Stimulated activated CD8-positive, alpha-beta memory T cell treated with anti-CD3 and anti-CD28 coated beads, Interleukin-12 subunit alpha, Interleukin-12 subunit beta, amount 100 ng/mL, for 4 hours (primary cell): ENCODE measurements at places on chromosomes 4 and X.

DNA sequence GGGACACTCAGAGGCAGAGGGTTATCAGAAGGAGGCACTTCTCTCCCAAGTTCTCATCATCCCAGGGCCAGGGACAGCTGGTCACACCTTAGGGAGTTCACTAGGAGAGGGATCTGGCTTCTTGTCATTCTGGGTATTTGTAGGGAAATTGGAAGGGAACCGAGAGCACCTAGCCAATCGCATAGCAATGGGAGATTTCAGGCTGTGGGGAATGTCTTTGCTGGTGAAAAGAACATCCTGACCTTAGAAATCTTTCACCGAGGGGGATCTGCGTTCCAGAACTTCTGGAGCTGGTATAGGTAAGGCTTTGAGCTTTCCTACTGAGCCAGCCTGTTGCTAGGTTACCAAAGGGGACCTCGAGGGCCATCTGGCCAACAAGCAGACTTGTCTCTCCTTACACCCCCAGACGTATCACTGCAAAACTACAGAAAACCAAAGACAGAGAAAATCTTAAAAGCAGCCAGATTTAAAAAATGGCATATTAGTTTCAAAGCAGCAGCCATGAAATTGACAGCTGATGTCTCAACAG is 6.8 kb downstream of the HTT-AS start:
- DNase-seq = no peak

DNA sequence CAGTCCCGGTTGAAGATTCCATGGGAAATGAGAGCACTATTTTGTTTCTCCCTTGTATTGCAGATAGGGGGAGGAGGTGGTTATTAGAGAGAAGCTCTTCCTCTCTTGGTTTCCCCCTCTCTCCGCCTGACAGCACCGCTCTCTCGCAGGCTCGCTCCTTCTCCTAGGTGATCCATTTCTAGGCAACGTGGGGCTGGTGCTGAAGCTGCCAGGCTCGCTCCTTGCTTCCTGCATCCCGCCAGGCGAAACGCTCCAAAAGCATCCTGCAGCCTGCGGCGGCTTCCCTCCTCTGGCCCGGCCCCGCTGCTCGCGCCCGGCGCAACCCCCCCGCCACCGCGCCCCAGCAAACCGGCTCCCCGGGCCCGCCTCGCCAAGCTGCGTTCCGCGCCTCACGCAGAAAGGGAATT is at the start of gene GRID2:
TSS of gene GRID2 (plus strand) at position 346 of the 407 bp plus-strand sequence.
- DNase-seq = no peak

DNA sequence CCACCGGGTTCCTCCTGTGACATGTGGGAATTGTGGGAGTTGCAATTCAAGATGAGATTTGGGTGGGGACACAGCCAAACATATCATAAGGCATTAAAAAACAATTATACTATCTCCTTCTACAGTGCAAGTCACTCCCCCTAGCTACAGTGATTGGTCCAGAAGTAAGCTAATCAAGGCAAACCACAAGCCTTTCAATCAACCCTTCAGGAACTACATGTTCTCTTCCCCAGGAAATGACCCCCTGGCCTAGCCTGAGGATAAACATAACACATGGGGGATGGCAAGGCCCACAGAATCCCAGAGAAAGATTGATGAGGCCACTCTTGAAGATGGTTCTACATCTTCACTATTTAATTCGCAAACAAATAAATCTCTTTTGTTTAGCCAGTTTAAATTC is 25.2 kb upstream of the FAM241A start:
- DNase-seq = no peak

DNA sequence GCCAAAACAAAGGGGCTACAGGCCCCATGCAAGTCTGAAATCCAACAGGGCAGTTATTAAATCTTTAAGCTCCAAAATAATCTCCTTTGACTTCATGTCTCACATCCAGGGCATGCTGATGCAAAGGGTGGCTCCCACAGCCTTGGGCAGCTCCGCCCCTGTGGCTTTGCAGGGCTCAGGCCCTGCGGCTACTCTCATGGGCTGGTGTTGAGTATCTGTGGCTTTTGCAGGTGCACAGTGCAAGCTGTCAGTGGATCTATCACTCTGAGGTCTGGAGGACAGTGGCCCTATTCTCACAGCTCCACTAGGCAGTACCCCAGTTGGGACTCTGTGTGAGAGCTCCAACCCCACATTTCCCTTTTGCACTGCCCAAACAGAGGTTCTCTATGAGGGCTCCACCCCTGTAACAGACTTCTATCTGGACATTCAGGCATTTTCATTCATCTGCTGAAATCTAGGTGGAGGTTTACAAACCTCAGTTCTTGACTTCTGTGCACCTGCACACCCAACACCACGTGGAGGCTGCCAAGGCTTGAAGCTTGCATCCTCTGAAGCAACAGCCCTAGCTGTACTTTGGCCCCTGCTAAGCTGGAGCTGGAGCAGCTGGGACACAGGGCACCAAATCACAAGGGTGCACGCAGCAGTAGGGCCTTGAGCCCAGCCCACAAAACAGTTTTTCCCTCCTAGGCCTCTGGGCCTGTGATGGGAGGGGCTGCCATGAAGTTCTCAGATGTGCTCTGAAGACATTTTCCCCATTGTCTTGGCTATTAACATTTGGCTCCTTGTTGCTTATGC is 154.8 kb upstream of the PDE5A start:
- DNase-seq = no peak
